SW480 (cell line): ENCODE measurements at places on chromosomes 2 and 18.

- no peak for DNase-seq
These were observed 66.0 kb downstream of the CABYR start for GRCh38 chr18:24204904-24205303.

GRCh38 chr2:11155381-11156035, at the start of gene SLC66A3:
TSS of gene SLC66A3 (plus strand) at chr2:11155467. CDS start at chr2:11155547, 80 bp downstream.
- DNase-seq = peak; percentile 91

DNA sequence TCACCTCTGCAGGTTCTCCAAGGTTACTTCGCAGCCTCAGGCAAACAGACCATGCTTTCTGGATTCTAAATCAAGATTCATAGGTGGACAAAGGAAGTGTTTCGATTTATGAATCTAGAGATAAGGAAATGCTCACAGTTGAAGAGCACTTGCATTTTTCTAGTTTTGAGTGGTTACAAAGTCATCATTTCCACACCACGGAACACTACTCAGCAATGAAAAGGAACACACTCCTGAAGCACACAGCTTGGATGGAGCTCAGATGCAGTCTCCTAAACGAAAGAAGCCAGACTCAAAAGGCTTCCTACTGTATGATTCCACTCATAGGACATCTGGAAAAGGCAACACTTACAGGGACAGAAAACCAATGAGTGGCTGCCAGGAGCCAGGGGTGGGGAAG, 31.7 kb downstream of the SDC1 start:
- DNase-seq = no peak

DNA sequence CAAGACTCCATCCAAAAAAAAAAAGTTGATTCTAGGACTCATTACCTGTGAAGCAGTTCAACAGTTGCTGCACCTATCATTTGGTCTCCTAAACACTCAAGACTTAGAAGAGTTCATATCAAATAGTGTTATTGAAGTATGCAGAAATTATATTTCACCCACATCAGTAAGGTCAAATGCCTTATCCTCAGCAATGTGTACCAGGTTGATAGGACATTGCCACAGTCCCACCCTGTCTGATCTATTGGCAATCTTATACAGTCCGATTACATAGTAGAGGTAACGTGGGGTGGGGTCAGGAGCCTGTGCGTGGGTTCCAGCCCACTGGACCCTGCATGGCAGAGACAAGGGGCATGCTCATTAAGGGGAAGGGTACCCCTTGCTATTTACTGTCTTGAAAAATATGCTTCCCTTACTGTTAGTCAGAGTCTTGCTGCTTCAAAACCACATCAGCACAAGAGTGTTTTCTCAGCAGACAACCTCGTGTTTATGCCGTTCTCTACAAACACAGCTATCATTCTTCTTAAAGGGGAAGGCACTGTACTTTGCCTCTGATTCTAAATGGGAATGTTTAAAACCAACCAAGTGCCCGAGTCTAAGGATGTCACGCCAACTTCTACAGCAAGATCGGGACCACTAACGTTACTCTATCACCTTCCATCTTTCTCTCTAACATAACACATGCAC, 115.2 kb downstream of the MTCL1 start:
- DNase-seq = no peak

DNA sequence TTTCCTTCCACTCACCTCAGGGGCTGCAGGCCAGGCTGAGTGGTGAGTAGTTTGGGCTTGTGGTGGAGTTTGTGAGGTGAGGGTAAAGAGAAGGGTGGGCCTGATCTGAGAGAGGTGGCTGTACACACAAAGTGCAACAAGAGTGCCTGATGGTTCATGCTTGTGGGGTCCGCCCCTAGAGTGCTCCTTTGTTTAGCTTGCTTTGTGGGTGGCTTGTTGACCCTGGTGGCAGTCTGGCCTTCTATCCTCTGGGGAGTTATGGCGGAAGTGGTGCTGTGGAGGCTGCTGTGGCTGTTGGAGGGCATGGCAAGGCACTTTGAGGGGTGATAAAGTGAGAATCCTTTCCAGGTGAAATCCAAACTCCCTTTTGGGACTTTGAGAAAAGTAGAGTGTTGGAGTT, 10.6 kb downstream of the UBE2F start:
- no peak for DNase-seq

- peak; percentile 17 for DNase-seq
These were observed 515.2 kb downstream of the ZEB2 start for GRCh38 chr2:144004742-144005141.

DNA sequence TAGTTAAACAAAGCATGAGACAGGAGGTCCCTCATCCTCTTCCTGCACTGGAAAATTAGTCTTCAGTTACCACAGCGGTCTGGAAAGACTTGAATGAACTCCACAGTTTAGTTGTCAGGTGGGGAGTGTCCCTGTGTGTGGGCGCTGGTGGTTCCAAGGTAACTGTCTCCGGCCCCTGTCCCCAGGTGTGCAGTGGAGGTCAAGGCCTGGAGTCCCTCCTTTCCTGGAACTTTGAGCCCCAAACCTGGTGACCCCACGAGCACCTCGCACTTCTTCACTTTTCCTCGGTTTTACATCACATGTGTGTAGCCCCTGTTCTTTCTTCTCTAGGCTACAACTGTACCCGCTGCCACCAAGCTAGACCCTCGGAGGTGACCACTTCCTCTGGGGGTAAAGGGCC, 28.0 kb upstream of the INHBB start:
- DNase-seq = no peak

GRCh38 chr2:235685024-235685721, 191.3 kb downstream of the AGAP1 start:
- DNase-seq = no peak

- peak; percentile 47 for DNase-seq
These were observed 12.1 kb upstream of the FAHD2A start for GRCh38 chr2:95390272-95390880.

DNA sequence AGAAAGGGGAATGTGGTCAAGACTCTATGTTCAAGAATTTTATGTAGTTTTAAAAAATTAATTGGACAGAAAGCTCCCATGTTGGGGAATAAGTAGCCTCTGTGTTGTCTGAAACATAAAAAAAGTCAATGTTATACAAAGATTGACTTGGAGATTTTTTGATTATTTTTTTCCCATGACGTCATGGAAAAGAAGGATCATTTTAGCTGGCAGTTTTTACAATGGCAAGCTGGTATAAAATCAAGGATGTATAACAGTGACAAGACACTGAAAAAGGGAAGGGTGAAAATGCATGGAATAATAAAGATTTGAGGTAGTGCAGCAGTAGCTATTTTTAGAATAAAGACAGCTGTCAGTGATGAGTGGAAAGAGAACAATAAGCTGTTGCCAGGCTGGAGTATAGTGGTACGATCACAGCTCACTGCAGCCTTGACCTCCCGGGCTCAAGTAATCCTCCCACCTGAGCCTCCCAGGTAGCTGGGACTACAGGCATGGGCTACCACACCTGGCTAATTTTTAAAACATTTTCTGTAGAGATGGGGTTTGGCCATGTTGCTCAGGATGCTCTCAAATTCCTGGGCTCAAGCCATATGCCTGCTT, 9.2 kb downstream of the SLC39A10 start:
- DNase-seq = no peak

GRCh38 chr2:39994151-39994550, 215.1 kb upstream of the THUMPD2 start:
- no peak for DNase-seq

DNA sequence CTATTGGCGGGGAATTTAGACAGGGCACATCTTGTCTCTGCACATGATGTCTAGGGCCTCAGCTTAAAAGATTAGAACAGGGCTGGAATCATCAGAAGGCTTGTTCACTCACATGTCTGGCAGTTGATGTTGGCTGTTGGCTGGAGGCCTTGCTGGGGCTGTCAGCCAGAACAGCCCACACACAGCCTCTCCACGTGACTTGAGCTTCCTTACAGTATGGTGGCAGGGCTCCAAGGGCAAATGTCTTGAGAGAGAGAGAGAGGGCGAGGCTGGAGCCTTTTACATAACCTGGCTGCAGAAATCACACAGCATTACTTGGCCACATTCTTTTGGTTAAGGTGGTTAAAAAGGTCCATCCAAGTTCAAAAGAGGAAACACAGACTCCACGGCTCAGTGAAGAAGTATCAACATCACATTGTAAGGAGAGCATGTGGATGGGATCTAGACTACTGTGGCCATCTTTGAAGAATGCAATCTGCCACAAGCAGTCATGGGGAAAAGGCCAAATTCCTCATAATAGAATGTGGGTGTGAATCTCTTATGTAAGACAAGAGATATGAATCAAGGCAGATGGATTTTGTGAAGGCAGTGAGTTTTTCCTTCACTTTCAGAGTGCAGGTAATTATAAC, 30.4 kb downstream of the SRSF7 start:
- peak; percentile 78 for DNase-seq

DNA sequence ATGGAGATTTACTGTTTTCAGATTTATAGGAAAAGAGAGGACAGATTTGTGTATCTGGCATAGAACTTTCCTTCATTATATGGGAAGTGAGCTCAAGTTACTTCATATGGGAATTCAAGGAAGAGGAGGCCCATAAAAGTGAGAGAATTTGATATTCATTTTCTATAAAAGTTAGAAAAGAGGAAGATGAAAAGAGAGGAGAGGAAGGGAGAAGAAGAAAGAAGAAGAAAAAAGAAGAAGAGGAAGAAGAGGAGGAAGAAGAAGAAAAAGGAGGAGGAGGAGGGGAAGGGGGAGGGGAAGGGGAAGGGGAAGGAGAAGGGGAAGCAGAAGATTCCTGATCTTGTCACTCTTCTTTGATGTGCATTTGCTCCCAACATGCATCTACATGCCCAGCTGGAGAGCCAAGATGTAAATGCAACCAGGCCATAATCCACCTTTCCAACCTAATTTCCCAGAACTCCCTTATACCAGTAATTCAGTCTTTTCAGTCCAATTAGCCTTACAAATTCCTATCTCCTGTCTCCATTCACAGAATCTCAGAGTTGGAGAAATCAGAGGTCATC, 15.7 kb upstream of the NMI start:
- DNase-seq = no peak

DNA sequence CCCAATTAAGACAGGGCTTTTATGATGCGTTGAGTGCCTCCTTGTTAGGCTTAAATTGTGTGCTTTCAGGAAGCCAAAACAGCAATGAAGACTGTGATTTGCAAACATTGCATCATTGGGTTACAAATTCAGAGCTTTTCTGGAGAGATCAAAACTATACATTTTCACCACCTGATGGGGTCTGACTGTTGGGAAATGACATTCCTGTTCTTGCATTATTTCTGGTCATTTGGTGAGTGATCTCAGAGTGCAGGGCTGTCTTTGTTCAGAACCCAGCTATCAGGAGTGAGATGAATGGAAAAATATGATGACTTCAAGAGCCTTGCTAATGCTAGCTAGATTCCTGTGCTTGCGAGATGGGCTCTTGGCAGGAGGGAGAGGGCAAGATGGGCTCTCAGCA, 39.1 kb downstream of the SH3RF3 start:
- DNase-seq = no peak

GRCh38 chr2:95328358-95329125, 31.4 kb downstream of the KCNIP3 start:
- DNase-seq = no peak

GRCh38 chr2:173985605-173985992, 20.4 kb upstream of the SP3 start:
- no peak for DNase-seq

GRCh38 chr2:73701968-73702665, 35.0 kb downstream of the TPRKB start:
- DNase-seq = no peak

- DNase-seq = no peak
These were observed 18.4 kb downstream of the RTP5 start for GRCh38 chr2:241887806-241888522.

- DNase-seq = no peak
These were observed 8.7 kb downstream of the FEZ2 start for GRCh38 chr2:36589230-36589630.

- DNase-seq = no peak
These were observed 188.7 kb upstream of the SATB2 start for GRCh38 chr2:199646439-199646838.

GRCh38 chr2:78644854-78645253, 380.6 kb upstream of the REG3G start:
- DNase-seq = no peak

DNA sequence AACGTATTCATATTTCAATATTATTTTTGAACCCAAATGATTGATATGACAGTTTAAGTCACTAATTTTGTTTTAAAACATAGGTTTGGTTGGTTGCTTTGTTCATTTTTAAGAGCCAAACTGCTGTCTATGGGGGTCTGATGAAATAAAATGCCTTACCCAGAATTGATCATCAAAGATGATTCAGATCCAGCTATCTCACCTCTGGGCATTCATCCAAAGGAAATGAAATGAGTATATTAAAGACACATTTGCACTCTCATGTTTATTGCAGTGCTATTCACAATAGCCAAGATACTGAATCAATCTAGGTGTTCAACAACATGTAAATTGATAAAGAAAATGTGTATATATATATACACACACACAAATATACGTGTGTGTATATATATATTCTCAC, 326.9 kb upstream of the GULP1 start:
- DNase-seq = no peak

GRCh38 chr18:60411715-60412114, 39.1 kb upstream of the MC4R start:
- no peak for DNase-seq

- DNase-seq = no peak
These were observed 191.4 kb downstream of the MBD2 start for GRCh38 chr18:54033052-54033451.
